ENCODE measurements at places on chromosomes 12 and 14.

GRCh38 chr12:104549815-104550480, 93.2 kb downstream of the CHST11 start:
- DNase-seq = no peak

- peak; percentile 74 for DNase-seq
Measured at GRCh38 chr12:58803908-58804307, 116.4 kb downstream of the LRIG3 start.

GRCh38 chr12:57623811-57624390, 9.1 kb downstream of the B4GALNT1 start:
- no peak for DNase-seq

- DNase-seq = no peak
Measured at GRCh38 chr14:100165376-100165775, 5.9 kb upstream of the DEGS2 start.

DNA sequence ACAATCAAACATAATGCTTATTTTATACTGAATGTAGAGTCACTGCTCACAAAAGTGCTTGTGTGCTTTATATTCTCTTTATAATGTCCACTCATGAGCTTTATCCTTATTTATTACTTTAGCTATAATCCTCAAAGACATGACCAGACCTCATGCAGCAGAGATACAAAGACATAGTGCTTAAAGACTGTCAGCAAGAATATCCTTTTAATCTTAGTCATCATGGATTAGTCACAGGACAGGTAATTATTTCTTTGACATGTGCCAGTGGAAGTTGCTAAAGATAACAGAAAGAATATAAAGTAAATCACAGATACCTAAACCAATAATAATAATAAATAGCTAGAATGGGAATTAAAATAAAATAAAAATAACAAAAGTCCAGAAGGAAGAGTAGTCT, 707.5 kb downstream of the BCL11B start:
- DNase-seq = no peak

- DNase-seq = no peak
Measured at GRCh38 chr14:51093371-51094281, 1.3 kb downstream of the TRIM9 start.

GRCh38 chr12:93786656-93787397, 109.7 kb downstream of the CRADD start:
- no peak for DNase-seq

- DNase-seq = no peak
Measured at GRCh38 chr12:94421868-94422740, 37.6 kb downstream of the CEP83 start.

- peak; percentile 57 for DNase-seq
Measured at GRCh38 chr12:100375038-100375735, 18.3 kb downstream of the SLC17A8 start.

GRCh38 chr14:91378930-91379578, 38.6 kb downstream of the CCDC88C start:
- no peak for DNase-seq

DNA sequence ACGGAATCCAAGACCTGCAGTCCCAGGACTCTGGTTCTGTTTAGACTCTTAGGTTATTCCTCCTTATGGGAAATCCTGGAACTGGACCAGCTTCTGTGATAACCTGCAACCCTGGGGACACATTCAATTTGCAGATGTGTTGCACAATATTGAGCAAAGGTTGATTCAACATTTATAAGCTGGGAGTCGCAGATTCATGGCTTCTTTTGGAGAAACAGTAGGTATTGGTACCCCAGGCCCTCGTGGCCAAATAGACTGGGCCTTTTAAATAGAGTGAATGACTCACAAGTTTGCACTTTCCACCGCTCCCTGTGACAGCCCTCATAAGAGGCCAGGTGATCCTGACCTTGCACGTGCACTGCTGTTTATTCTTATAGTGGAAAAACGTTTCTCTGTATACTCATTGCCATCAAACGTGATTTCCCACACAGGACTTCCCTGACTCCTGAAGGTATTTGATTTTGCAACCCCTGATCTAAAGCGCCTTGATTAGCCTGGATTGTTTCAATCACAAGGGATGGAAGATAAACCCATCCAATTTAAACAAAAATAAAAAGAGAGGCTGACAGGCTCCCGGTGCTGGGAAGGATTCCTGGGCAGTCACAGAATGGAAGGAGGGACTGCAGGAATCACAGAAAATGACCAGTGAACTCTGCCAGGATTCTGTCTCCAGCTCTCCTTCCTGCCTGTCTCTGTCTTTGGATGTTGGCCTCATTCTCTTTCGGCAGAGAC, 98.0 kb downstream of the VCPKMT start:
- DNase-seq = no peak

DNA sequence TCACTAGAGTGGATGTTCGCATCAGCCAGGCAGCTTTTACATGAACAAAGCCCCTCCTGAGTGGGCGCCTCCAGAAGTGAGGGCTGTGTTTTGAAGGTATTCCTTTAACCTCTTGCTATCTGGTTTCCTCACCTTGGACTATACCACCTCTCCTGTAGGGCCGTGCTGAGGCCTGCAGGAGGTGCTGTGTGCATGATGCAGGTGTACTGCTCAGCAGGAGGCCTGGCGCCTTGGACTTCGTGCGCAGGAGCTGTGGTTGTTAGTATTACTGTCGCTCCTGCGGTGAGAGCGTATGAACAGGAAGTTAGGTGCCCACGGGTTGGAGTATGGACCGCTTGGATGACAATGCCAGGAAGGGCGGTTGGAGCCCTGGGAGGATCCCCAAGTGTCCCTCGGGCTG, 130.7 kb downstream of the TSPAN9 start:
- DNase-seq = no peak

- DNase-seq = no peak
Measured at GRCh38 chr12:44904321-44904720, 28.2 kb upstream of the NELL2 start.

DNA sequence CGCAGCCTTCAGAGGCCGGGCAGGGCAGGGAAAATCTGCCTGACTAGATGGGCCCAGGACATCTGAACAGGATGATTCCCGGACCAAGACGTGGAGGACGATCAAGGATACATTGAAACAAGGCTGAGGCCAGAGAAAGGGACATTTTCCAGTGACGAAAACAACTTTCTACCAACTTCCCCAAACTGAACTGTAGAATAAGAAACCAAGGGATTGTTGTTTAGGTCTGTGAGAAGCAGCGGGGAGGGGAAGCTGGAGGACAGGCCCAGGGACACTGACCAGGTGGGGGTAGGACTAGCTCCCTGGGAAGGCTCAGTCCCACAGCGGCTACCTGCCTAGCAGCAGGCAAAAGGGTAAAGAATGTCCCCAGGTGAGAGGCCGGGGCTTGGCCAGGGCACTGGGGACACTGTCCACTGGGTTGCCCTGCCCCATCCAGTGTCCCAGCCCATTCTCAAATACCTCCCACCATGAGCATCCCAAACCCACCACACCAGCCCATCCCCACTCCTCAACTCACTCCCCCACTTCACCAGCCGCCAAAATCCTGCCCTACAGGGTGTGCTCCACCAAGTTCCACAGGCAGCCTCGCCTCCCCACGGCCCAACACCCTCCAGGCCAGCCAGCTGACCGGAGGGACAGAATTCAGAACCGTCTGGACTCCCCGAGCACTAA, 995 bp downstream of the TNFRSF1A start:
- no peak for DNase-seq

- no peak for DNase-seq
Measured at GRCh38 chr14:75018694-75019093, 16.0 kb downstream of the EIF2B2 start.

- peak; percentile 84 for DNase-seq
Measured at GRCh38 chr12:79420146-79420618, 270.6 kb downstream of the PAWR start.

DNA sequence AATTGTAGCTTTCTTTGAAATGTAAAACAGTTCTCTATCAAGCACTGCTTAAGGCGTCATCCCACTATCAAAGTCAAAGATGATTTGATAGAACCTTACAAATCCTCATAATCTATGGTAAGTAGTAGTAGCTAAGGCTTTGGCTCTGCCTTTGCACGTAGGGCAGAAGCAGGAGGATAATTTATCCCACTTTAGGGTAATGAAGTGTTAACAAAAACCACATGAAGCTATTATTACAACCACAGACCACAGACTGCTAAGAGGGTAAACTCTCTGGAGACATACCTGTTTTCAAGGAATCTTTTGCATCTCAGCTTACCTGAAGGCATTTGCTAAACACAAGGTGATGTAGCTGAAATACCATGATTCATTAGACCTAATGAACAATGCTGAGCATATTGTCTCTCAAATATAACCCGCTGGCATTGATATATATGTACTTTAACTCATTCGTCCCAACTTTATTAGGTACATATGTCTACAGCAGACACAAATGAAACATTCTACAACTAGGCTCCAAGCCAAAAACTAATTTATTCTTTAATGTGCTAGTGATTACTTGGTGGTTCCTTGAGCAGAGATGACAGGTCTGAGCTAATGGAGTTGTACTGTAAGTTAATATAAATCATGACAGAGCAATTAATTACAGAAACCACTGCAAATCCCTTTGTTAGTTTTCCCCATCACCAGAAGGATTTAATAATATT, 368.8 kb downstream of the ETNK1 start:
- no peak for DNase-seq

DNA sequence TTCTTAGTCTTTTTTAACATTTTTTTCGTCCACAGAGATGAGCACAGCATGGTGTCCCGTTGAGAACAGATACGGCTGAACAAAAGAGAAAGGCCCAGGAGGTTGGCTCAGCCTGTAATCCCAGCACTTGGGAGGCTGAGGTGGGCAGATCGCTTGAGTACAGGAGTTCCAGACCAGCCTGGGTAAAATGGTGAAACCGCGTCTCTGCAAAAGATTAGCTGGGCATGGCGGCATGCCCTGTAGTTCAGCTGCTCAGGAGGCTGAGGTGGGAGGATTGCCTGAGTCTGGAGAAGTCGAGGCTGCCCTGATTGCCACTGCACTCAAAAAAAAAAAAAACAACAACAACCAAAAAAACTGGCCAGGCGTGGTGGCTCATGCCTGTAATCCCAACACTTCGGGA, 5.9 kb upstream of the EP400 start:
- no peak for DNase-seq

GRCh38 chr14:102778338-102779083, 1.3 kb downstream of the TRAF3 start:
- DNase-seq = no peak

DNA sequence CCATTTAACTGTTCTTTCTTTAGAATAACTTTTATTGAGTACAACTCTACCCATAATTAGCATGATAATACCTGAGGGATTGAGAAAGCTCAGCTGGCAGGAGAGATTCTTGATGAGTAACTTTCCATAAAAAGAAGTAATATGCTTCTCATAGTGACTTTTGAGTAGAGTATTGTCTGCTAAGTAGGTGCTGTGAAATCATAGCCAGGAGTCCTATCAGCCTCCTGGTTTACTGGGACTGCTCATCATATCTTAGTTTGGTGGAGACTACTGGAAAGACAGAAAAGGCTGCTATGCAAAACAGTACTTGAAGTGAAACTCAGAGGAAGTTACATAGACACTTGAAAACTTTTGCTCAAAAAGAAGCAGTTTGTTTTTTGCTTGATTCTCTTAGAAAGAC, 113.3 kb upstream of the ATP2B1 start:
- DNase-seq = no peak

GRCh38 chr14:32104308-32104707, 27.2 kb downstream of the ARHGAP5 start:
- no peak for DNase-seq

- no peak for DNase-seq
Measured at GRCh38 chr12:3743803-3744202, 9.1 kb downstream of the CRACR2A start.

DNA sequence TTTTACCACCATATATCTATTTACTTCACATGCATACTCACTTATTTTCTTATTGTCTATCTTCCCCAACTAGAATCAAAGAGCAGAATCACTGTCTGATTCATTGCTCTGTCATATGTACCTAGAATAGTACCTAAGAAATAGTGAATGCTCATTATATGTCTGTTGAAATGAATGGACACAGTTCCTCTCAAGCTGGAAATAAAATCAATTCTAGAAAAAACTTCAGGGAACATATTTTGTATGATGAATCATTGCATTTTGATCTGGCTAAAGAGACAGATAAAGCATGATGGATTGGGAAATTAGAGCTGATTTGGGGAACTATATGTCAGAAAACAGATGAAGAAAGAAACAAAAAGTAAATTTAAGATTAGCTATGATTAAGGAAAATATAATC, 623.3 kb downstream of the C12orf50 start:
- DNase-seq = no peak

GRCh38 chr12:75955251-75955650, 76.3 kb downstream of the PHLDA1 start:
- no peak for DNase-seq

DNA sequence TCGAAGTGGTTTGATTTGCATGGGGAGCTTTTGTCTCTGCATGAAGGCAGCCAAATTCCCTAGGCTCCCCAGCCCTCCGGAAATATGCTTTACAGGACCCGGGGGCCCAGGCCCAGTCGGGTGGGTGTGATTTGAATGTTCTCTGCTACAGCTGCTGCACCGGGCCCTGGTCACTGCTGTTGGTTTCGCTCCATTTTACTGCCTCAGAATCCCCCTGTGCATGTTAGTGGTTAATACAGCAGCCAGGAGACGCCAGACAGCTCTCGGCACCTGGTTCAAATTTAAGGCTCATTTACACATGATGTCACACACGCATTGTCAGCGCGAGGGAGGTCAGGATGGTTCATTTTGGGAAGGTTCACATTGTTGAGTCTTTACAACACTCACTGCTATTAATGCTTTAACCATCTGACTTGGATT, 99.6 kb downstream of the SLC38A6 start:
- DNase-seq = peak; percentile 76

- DNase-seq = no peak
Measured at GRCh38 chr12:6367969-6368892, 7.1 kb downstream of the SCNN1A start.

- peak; percentile 45 for DNase-seq
Measured at GRCh38 chr12:7219599-7220243, 30.2 kb downstream of the PEX5 start.

DNA sequence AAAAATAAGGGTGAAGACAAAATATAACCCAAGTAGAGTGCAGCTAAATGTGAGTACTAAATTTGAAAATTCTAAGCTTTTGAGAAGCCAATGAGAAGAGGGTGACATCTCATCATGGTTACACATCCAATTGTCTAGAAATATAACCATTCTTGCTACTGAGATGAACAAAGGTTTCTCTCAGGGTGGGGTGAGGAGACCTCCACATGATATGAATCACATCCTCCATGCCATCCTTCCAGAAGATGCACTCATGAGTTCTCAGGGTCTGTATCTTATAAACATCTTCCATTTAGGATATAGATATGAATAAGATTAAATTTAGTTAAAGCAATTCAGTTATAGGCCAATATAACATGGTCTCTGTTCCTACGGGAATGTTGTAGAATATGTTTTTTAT, 38.9 kb upstream of the E2F7 start:
- no peak for DNase-seq

DNA sequence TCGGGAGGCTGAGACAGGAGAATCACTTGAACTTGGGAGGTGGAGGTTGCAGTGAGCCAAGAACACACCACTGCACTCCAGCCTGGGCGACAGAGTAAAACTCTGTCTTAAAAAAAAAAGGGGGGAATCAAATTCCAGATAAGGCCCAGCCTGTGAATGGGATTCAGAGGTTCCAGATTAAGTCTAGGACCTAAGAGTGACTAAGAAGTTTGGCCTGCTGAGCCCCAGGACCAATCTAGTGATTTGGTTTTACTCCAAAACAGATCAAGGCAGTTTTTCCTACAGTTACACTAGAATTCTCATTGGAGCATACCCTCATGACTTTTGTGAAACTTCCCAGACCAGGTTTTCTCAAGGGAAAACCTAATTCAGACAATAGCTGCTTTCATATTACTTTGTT, 22.8 kb downstream of the EXOC5 start:
- no peak for DNase-seq

- DNase-seq = no peak
Measured at GRCh38 chr12:27780612-27781408, 774 bp upstream of the MANSC4 start.
